ENCODE measurements at places on chromosomes 1 and 21.

DNA sequence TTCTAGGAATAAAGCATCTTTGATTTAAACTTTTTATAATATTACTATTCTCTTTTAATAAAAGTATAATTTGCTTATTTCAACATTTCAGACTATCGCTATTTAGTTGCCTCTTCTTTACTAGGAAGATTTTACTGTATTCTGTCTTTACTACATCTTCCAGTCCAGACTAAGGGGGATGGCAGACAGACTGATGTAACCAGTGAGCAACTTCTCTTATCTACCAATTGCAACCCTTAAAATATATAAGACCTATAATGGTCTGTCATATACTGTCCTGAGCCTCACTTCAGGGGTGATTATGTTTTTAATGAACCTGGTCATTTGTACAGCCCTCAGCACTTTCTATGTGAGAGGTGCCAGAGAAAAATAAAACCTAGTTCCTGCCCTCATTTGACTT, 87.0 kb downstream of the UBE2U start:
- no peak overlapping the region for H3K4me3 ChIP-seq
- no peak overlapping the region for H3K27ac ChIP-seq
- H3K36me3 ChIP-seq, result no peaks in the 10 kb centered on the region

DNA sequence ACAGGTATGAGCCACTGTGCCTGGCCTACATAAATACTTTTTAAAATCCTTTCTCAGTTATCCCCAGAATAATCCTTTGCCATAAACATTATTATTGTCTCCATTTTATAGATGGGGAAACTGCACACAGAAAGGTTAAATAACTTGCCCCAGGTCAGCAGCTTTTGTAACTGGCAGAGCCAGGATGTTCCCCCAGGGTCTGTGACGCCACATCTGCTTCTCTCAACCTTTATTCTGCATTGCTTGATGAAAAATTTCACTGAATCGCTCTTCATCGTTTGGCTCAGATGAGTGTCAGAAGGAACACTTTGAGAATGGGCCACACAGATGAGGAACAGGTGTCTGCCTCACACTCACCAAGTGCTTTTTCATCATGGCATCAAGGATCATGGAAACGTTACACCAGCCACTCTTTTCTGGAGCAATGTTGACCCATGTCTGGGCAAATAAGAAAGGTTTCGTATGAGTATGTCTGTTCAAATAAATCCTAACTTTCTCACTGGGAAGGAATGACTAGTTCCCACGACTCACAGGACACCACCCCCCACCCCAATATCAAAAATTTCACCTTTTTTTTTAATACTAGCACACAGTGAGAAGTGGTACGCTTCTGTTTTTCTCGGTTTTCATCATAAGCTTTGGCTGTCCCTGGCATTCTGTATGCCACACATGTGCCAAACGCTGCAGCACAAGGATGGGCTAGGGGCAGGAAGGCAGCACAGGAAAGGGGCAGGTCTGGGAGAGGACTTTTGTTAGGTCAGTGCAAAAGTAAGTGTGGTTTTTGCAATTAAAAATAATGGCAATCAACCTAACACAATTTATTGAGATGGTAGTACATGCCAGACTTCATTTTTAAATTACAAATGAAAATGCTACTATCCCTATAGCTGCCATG, 9.0 kb upstream of the PTGFRN start:
- no peak overlapping the region for H3K27ac ChIP-seq
- H3K4me3 ChIP-seq, result no peak overlapping the region
- H3K36me3 ChIP-seq, result no peaks in the 10 kb centered on the region
- no peak for DNase-seq

DNA sequence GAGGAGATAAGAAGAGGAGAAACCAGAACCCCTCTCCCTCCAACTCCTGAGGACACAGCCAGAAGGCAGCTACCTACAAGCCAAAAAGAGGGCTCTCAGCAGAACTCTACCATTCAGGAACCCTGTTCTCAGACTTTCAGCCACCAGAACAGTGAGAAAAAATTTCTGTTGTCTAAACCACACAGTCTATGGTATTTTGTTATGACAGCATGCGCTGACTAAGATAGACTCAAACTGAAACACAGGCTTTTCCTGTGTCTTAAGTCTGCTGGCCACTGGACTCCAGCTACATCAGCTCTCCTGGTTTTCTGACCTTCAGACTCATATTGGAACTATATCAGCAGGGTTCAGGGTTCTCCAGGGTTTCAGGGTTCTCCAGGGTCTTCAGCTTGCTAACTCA, 126.5 kb upstream of the TNFSF4 start:
- no peaks in the 10 kb centered on the region for H3K36me3 ChIP-seq
- H3K4me3 ChIP-seq, result no peak overlapping the region
- no peak for DNase-seq
- no peaks in the 10 kb centered on the region for H3K4me1 ChIP-seq
- no peak overlapping the region for H3K27ac ChIP-seq

- no peaks in the 10 kb centered on the region for H3K27me3 ChIP-seq
- no peak for DNase-seq
- no peaks in the 10 kb centered on the region for H3K4me1 ChIP-seq
- no peak overlapping the region for H3K27ac ChIP-seq
- H3K36me3 ChIP-seq, result no peaks in the 10 kb centered on the region
These were observed 6.6 kb downstream of the RSPO1 start for GRCh38 chr1:37628026-37628556.

DNA sequence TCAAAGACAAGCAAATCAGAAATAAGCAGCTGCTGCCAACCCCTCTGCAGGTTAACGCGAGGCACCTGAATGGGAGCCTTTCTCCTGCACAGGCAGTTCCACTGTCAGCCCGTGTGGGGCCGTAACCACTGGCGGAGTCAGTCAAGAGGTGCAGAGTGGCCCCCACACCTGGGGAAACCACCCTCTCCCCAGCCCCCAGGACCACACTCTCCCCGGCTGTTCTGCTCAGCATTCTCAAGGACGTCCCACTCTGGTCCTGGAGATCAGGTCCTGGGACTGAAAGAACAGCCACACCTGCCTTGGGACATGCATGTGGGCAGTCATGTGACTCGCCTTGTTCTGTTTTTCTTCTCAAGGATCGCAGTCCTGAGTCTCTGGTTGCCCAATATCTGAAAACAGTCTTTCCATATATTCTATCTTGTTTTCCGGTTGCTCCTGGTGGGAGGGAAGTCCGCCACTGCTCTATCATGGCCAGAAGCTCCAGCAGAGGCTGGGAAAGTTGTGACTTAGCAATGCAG, 252.5 kb downstream of the PTPRU start:
- DNase-seq, result no peak
- H3K4me3 ChIP-seq, result no peak overlapping the region

DNA sequence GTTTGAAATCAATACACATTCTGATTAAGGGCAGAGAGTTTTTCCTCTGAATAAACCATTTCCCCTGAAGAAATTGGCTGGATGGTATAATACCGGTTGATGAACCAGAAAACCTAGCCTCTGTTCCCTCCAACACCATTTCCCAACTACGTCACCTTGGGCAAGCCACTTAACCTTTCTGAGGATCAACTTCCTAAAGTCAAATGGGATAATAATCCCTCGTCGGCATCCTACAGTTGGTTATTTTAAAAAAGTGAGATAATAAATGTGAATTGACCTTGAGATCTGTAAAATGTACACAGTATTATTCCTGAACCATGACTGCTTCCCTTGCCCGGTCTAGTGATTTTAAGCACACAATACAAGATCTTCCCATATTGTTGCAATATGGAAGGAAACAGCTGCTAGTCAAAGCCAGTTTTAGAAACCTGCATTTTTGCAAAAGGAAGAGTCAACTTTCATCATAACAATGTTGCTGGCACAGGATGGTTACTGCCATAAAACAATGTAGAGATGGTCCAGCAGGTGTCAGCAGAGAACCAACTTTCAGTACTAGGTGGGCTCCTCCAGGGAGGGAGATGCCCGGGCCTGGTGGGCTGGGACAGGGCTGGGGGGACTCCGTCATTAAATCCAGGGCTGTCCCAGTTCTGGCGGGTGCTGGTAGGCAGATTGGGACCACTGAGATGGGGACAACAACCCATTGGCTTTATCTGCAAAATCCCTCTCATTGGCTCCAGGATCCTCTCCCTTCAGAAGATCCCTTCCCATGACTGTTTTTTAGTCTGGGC, 5.2 kb upstream of the HLX start:
- H3K27me3 ChIP-seq, result no peaks in the 10 kb centered on the region
- no peak overlapping the region for H3K27ac ChIP-seq
- H3K36me3 ChIP-seq, result no peaks in the 10 kb centered on the region
- H3K4me3 ChIP-seq, result no peak overlapping the region
- H3K4me1 ChIP-seq, result no peaks in the 10 kb centered on the region

DNA sequence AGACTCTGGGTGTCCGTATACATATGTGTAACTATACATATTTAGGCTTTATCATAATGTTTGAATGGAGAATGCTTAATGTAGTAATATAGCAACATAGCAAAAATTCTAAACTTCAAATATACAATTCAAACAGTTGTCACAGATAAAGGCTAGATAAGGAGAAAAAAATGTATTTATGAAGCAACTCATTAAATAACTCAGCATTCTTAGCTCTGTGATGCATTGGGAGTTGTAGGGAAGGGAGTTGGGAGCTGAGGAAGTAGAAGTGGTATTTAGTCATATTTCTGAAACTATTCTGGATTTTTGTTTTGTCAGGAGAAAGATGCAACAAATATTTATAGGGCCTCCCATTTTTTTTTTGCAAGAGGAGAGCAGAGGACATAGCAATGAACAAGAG, 197.8 kb downstream of the PBX1 start:
- no peaks in the 10 kb centered on the region for H3K36me3 ChIP-seq
- no peak for DNase-seq
- no peaks in the 10 kb centered on the region for H3K27me3 ChIP-seq
- no peak overlapping the region for H3K4me3 ChIP-seq
- no peaks in the 10 kb centered on the region for H3K4me1 ChIP-seq
- H3K27ac ChIP-seq, result no peak overlapping the region

DNA sequence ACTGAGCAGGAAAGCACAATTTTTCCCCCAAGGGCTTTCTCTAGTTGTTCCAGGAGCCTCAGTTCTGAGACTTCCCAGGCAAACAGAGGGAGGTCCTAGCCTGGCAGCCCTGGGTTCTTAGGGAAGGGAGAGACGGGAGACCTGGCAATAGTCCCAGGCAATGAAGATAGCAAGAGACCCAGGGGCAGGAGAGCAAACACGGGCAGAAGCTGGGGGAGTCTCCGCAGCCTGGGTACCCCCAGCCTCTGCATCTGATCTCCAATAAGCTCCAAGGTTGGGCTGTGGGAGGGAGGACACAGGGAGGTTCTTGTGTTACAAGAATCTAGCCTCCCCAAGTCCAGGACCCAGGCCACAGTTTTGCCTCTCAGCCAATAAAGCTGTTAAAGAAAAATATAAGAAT, 2.4 kb downstream of the BLACAT1 start:
- peaks cover 17% of the 10 kb centered on the region for H3K27me3 ChIP-seq
- peaks cover 17% of the 10 kb centered on the region for H3K4me1 ChIP-seq
- no peaks in the 10 kb centered on the region for H3K36me3 ChIP-seq
- no peak for DNase-seq

GRCh38 chr1:87785386-87785785, 456.7 kb downstream of the LMO4 start:
- no peaks in the 10 kb centered on the region for H3K4me1 ChIP-seq
- no peaks in the 10 kb centered on the region for H3K36me3 ChIP-seq
- H3K4me3 ChIP-seq, result no peak overlapping the region
- DNase-seq, result no peak
- H3K27me3 ChIP-seq, result no peaks in the 10 kb centered on the region
- no peak overlapping the region for H3K27ac ChIP-seq

DNA sequence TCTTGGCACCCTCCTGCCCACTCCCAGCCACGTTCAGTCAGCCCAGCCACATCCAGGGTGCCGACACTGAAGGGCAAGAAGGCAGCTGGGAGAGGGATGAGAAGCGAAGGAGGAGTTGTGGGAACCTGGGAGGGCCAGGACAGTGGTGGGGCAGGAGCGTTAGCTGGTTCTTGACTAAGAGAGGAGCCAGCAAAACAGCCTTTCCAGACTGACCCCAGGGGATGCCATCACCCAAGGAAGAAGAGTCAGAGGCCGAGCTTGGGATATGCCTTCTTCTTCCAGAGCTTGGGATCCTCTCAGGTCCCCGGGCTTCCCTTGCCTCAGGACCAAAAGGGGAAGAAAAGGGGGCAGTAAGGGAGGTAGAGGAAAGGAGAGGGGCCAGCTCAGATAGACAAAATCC, 7.2 kb downstream of the INKA2 start:
- no peak for DNase-seq
- no peaks in the 10 kb centered on the region for H3K36me3 ChIP-seq
- no peaks in the 10 kb centered on the region for H3K27me3 ChIP-seq
- H3K4me3 ChIP-seq, result no peak overlapping the region
- no peak overlapping the region for H3K27ac ChIP-seq

DNA sequence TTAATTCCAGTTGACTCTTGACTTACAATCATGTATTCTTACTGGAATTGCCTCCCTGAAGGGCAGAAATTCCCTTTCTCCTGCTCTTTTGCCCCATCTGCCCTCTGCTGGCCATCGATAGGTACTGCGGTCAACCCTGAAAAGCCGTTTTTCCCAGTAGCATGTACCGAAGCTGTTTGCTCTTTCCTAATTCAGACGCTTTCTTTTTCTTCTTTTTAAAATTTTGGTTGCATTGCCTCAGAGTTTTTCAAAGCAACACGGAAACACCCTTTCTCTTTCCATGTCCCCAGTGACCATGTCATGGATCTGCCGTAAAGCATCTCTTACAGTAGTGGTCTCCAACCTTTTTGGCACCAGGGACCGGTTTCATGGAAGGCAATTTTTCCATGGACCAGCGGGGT, 164.2 kb upstream of the C1orf21 start:
- H3K36me3 ChIP-seq, result no peaks in the 10 kb centered on the region
- H3K4me1 ChIP-seq, result no peaks in the 10 kb centered on the region
- H3K4me3 ChIP-seq, result no peak overlapping the region
- H3K27me3 ChIP-seq, result no peaks in the 10 kb centered on the region

- no peaks in the 10 kb centered on the region for H3K4me1 ChIP-seq
- H3K27me3 ChIP-seq, result no peaks in the 10 kb centered on the region
- H3K36me3 ChIP-seq, result no peaks in the 10 kb centered on the region
- DNase-seq, result no peak
- H3K27ac ChIP-seq, result peak overlapping the region; percentile 82
These were observed 730 bp upstream of the PHF13 start for GRCh38 chr1:6612641-6613360.

DNA sequence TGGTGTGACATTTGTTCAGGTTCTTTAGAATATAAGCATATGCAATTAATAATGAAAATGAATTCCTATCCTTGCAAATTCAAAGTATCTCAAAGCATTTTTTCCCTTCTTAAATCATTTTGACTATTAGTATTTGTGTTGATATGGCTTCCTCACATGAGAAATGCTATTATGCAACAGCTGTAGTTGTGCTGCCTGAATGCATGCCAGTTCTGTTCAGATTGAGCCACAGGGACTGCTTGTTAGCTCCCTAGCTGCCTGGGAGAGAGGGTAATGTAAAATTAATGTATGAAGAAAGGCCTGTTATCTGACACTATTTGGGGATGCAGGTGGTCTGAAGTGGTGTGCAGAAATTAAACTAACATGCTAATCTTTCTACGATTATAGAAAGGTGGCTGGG, 45.5 kb downstream of the CACHD1 start:
- peaks cover 10% of the 10 kb centered on the region for H3K4me1 ChIP-seq
- DNase-seq, result no peak
- no peak overlapping the region for H3K27ac ChIP-seq
- H3K36me3 ChIP-seq, result no peaks in the 10 kb centered on the region
- H3K27me3 ChIP-seq, result no peaks in the 10 kb centered on the region
- no peak overlapping the region for H3K4me3 ChIP-seq

GRCh38 chr1:79353224-79353623, 346.7 kb upstream of the ADGRL4 start:
- H3K4me1 ChIP-seq, result no peaks in the 10 kb centered on the region
- no peak overlapping the region for H3K27ac ChIP-seq
- no peak overlapping the region for H3K4me3 ChIP-seq

- no peak overlapping the region for H3K4me3 ChIP-seq
- no peak for DNase-seq
- H3K36me3 ChIP-seq, result no peaks in the 10 kb centered on the region
- H3K4me1 ChIP-seq, result no peaks in the 10 kb centered on the region
- H3K27ac ChIP-seq, result no peak overlapping the region
These were observed 467.3 kb downstream of the SETD4 start for GRCh38 chr21:35593000-35593502.
